HS-27A (cell line): ENCODE measurements at places on chromosomes 2 and 18.

- DNase-seq = no peak
These were observed 10.0 kb upstream of the KIDINS220 start for GRCh38 chr2:8847400-8847799.

- DNase-seq = no peak
These were observed 85.3 kb downstream of the NRP2 start for GRCh38 chr2:205767617-205768016.

DNA sequence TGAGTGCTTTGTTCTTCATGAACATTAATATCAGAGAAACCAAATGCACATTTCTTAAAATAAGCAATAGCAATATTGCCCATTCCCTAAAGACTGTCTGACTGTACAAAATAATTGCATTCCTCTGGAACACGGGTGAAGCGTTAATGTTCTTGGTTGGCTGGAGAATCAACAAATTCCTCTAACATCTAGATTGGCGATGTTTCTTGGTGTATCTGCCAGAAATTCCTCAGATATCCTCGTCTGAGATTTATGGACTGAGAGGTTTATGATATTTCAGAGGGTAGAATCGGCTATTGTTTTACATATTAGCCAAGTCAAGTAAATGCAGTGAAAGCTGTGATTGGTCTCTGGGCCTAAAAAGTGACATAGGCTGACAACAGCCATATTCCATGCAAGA lies 27.1 kb upstream of the SPTBN1 start:
- DNase-seq = no peak

DNA sequence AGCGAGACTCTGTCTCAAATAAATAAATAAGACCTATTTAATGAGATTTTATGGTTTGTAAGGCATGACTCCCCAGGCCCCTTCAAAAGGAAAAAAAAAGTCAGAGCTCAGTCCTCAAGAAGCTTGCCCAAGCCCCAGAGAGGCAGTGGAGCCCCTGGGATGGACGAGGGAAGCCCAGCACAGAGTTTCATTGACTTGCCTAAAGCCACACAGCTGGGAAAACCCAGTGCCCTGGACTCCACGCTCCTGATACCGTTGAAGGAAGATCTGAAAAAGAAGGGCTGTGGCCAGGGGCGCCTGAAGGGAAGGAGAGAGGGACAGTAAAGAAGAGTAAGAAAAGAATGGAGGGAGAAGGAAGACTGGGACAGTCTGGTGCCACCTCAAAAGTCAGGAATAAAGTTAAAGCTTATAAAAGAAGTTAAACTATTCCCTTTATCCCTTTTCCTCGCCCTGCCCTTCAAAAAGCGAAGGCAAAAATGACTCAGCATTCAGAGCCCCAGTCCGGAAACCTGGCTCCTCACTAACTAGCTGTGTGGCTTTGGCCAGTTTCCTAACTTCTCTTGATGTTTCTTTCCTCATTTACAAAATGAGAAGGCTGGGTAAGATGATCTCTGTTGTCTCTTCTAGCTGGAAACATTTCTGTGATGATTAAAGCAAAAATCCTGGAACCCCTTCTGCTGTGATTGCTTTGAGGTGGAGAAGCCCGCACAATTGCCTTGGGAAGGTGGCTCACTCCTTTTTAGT lies 46.7 kb downstream of the LYPD1 start:
- DNase-seq = no peak

DNA sequence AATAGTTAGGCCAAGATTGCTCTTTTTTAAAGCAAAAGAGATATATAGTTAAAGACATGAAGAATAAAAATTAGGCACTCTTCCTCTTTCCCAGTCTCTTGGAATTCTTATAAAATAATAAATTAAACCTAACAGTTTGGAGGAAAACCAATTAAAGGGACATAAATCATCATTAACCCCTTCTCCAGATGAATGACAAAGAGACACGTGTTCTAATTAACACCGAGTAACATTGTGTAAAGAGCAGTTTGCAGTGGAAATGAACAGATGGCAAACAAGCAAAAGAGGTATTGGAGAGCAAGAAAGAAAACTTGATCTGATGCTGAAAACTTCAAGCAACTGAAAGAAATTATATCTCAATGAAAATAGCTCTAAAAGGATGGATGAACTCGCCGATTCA lies 48.4 kb downstream of the BCL2 start:
- no peak for DNase-seq

GRCh38 chr2:12442476-12442847 lies 274.3 kb upstream of the TRIB2 start:
- DNase-seq = no peak

DNA sequence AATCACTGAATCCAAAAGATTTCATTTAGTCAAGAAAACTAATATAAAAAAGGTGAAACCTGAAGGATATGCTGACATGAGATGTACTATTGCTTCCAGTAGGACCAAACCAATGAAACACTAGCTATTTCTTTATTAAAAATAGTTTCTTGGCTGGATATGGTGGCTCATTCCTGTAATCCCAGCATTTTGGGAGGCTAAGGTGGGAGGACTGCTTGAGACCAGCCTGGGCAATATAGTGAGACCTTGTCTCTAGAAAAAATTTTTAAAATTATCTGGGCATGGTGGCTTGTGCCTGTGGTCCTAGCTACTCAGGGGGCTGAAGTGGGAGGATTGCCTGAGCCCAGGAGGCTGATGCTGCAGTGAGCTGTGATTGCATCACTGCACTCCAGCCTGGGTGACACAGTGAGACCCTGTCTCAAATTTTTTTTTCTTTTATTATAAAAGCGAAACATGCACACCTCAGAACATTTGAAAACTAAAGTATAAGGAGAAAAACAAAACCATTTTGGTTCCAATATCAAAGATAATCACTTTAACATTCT lies 266.2 kb downstream of the TGIF1 start:
- DNase-seq = no peak

DNA sequence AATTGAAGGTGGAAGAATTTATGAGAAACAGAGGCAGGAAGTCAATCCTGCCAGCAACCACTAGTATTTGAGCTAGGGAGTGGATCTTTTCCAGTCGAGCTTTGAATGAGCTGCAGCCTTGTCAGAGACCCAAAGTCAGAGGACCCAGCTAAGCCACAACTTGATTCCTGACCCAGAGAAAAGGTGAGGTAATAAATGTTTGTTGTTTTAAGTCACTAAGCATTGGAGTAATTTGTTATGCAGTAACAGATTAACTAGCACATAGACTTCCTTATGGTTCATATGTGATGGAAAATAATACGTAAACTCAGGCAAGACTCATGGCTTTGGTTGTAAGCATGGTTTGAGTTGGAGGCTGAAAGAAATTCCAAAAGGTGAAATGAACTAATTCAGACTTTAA lies 21.6 kb downstream of the EFEMP1 start:
- no peak for DNase-seq

DNA sequence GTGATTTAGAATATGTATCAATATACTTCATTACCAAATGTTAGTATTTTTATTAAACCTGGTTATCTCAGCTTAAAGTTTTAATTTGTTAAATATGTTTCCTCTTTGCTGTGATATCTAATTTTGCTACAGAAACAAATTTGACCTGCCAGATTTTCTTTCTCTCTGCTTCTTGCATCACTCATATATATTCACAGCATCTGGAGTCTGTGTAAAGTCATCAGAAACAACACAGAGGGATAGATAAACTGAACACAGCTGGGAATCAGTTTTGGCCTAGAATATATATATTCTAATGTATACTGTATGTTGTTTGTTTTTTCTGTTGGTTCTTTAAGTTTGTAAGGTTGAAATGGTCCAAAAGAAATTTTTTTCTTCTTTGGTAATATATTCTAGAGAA lies 8.5 kb downstream of the PSMD14 start:
- no peak for DNase-seq

DNA sequence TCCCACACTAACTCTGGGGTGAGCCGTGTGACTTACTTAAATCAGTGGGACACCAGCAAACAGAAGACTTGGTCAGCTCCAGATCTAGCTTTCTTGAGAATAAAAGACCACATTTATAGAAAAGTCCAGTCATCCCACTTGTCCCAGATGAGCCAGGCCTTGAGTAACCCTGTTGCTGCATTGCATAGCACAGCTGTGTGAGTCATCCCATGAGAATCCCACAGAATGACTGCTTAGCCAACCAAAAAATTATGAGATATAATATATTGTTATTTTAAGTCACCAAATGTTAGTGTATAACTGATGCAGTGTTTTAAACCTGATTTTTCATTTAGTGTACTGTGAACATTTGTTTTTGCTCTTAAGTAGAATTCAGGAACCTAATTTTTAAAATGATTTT lies 94.2 kb upstream of the FSHR start:
- peak; percentile 84 for DNase-seq

DNA sequence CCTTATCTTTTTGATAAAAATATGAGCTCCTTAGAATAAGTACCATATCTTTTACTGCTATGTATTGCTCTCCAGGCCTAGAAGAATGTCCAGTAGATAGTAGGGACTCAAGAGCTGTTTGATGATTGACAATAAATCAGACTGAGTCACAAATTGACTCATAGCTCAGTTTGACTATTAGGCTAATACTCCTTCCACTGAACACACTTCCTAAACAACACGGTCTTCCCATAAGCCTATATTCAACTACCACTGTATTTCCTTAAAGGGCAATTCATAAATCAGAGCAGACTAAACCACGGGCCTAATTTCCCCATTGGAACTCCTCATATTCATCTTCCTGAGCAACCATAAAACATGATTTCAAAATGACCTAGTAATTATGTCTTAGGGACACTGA lies 258.5 kb downstream of the ALK start:
- DNase-seq = no peak

- DNase-seq = no peak
These were observed 15.3 kb downstream of the FAM168B start for GRCh38 chr2:131077966-131078365.

DNA sequence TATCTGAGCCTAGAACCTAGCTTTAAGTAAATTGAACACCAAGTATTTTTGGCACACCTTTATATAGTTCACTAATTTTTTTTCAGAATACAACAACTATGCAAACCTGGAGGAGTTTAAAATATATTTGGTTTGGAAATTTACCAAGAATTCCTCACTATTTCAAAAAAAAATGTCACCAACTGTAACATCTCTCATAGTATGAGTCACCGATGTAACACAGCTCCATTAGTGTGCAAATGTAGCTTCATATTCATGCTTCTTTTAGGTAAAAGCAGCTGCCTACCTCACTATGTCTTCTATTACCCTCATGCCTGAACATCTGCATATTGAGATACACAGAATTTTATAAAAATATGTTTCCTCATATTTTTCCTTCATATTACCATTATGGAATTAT lies 80.5 kb downstream of the NRXN1 start:
- peak; percentile 27 for DNase-seq

GRCh38 chr2:194564422-194564821 lies 1092.6 kb upstream of the SLC39A10 start:
- DNase-seq = no peak

- DNase-seq = peak; percentile 26
These were observed 261.0 kb downstream of the NYAP2 start for GRCh38 chr2:225660262-225661131.

DNA sequence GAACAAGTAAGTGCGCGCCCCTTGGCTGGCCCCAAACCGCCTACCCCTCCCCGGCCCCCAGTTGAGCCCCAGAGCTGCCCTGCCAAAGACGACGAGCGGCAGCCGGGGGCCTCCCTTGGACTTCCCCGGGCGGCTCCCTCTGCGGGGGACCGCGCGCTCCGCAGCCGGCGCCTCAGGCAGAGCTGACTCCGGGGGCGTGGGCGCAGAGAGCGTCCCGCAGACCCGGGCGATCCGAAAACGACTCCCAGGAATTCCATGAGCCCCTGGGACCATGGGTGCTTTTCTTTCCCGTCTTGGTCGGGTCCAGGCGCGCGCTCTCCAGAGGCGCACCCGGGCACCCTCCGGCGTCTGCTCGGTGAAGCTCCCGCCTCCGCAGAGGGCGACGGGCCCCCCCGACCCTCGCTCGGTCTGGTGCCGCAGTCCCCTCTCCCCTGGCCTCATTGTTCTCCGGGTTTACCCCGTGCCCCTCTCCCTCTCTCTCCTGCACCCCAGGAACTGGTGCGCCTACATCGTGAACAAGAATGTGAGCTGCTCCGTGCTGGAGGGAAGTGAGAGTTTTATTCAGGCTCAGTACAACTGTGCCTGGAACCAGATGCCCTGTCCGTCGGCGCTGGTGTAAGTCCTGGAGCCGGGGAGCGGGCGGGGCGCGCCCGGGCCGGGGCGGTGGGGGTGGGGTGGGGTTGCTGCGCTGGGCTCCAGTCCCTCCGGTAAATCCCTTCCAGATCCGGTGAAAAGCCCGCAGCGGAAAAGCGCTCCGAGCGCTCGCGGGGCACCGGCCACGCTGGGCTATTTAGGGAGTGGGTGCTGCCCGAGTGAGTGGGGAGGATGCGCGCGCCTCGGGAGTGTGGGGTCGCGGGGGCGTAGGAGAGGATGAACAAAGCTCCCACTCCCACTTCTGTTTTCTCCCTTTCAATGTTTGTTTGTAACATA lies 776 bp downstream of the EMILIN2 start:
- DNase-seq = no peak

DNA sequence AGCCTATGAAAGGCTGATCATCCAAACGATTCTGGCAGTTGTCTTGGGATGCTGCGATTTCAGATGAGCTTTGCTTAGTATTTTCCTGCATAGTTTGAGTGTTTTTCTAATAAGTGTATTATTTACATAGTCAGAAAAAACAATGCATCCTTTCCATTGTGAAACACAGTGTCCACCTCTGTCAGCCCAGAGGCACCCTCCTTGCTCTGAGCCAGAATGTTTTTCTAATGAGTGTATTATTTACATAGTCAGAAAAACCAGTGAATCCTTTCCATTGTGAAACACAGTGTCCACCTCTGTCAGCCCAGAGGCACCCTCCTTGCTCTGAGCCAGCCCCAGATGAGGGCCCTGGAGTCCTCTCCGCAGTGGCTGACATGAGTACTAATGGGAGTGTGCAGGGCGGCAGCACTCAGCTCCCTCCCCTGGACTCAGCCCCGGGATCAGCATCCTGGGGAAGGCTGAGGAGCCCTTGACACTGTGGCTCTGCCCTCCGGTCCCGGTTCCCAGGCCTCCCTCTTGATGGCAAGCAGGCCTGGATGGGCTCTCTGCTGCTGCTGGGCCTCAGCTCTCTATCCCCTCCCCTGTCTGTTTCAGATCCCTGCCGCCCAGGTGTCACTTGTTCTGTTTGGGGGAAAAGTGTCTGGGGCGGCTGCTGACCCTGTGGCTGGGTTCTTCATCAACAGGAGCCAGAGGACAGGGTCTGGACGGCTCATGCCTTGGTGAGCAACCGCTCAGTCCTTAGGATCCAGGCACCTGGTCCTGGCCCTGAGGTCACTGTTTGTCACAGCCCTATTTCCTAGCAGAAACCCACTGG lies 5.9 kb downstream of the MFSD2B start:
- DNase-seq = peak; percentile 40

GRCh38 chr2:224927646-224928173 lies 114.6 kb downstream of the DOCK10 start:
- DNase-seq = no peak

GRCh38 chr2:65032019-65032975 lies 23.9 kb upstream of the CEP68 start:
- no peak for DNase-seq

DNA sequence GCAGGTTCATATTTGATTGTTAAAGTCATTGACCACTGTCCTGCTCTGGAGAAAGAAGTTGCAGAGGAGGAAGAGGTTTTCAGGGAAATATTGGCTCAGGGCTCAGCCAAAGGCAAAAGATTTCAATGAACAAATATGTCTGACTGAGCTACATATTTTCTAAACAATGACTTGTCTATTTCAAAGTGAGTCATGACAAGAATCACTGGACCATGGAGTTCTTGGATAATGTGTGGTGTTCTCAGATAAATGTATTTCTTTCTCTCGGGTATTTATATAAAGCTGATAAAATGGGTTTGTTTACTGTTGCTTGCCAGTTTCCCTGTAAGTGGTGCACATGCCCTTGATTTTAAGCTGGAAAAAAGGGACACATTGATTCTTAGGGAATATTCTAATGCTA lies 34.3 kb upstream of the RMP24 start:
- DNase-seq = no peak
